ENCODE measurements at places on chromosomes 16 and 17.

DNA sequence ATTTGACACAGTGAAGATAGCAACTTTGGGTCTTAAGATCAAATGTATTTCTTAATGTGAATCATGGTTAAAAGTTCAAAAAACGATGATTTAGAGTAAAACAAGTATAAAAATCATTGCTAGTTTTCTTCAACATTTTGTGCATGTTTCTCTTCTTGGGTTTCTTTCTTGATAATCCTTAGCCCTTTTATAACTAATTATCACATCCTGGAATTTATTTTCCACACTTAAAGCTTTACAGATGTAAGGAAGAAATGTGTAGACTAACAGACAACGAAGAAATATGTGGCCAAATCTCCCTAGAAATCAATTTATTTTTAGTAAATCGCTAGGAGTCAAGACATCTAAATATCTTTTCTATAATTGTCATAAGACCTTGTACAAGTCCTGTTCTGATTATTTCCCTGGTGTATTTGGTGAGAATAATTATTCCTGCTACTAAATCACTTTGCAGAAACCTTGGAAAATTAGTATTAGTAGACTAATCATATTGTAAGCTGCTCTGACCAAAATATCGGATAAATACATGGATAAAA, 4.9 kb downstream of the NACA2 start:
- no peak for DNase-seq

DNA sequence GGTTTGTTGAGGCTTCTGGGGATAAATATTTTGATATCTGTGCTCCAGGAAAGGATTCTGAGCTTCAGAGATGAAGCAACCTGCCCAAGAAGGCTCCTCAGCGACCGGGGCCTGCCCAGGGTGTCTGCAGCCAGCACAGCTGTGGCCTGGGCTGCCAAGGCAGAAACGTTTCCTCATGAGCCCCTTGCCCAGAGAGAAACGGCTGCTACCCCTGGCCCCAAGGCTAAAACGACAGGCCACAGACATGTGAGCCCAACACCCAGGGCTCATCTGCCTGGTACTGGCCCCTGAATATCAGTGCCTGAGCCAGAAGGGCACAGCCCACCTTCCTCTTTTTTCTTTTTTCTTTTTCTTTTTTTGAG, 45.4 kb upstream of the RASD1 start:
- DNase-seq = no peak

- no peak for DNase-seq
Measured at GRCh38 chr17:69246726-69247375, 18.2 kb upstream of the ABCA10 start.

- no peak for DNase-seq
Measured at GRCh38 chr16:77782694-77783093, 5.7 kb upstream of the VAT1L start.

GRCh38 chr16:22397464-22397863, 23.0 kb upstream of the CDR2 start:
- DNase-seq = no peak

DNA sequence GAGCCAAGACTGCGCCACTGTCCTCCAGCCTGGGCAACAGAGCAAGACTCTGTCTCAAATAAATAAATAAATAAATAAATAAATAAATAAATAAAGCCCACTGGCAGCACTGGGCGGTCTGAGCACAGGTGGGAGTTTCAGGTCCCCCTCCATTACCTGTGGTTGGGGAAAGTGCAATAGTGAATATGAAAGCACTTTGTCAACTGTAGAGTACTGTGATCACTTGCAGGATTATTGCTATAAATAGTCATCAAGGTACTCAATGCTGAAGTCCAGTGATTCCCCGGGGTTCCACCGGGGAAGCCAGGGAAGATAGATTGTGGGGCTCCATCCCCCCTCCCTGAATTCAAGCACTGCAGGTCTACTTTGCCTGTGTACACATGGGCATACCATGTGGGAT, 42.7 kb upstream of the CPNE2 start:
- no peak for DNase-seq

GRCh38 chr17:16349431-16349830, 3.8 kb downstream of the CENPV start:
- no peak for DNase-seq

DNA sequence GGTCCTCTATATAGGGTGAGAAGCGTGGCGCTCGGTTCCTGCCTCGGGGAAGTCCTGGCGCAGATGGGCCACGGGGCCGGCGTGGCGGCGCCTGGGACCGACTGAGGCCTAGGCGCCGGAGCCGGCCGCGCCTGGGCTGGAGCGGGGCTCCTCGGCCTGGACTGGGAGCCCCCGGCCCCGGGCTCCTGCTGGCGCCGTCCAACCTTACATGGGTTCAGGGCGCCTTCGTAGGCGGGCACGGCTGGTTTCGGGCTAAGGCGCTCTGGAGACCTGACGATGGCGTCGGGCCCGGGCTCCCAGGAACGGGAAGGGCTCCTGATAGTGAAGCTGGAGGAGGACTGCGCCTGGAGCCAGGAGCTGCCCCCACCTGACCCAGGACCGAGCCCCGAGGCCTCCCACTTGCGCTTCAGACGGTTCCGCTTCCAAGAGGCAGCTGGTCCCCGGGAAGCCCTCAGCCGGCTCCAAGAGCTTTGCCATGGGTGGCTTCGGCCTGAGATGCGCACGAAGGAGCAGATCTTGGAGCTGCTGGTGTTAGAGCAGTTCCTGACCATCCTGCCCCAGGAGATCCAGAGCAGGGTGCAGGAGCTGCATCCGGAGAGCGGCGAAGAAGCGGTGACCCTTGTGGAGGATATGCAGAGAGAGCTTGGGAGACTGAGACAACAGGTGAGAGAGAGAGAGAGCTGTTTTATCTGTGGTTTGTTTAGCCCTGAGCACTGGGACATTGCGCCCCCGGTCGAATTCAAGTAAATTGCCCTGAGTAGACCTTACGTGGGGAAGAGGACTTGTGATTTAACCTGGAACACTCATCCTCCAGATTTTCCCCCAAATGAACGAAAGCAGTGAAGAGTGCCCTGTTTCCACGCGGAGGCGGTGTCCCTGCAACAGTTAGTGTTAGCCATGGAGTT, 504 bp downstream of the ZNF263 start:
- no peak for DNase-seq

DNA sequence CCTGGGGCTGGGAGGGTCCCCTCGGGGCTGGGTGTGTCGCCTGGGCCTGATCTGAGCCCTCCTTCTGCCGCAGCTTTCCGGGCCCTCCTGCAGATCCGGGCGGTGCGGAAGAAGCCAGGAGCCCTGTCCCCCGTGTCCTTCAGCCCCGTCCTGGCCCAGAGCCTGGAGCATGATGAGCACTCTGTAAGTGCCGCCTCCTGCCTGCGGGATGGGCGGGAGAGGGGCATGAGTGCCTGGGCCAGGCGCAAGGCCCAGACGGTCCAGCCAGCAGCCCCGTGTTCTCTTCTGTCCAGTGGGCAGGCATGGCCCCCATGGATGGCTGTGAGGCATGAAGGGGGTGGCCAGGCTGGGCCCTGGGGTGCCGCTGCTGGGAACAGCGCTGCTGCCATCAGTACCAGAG, 16.0 kb upstream of the NUDT16L1 start:
- DNase-seq = no peak

GRCh38 chr17:41301916-41302901, at the start of gene KRTAP29-1:
TSS of gene KRTAP29-1 (minus strand) at chr17:41302851. CDS start at chr17:41302851, 0 bp downstream.
- DNase-seq = no peak

DNA sequence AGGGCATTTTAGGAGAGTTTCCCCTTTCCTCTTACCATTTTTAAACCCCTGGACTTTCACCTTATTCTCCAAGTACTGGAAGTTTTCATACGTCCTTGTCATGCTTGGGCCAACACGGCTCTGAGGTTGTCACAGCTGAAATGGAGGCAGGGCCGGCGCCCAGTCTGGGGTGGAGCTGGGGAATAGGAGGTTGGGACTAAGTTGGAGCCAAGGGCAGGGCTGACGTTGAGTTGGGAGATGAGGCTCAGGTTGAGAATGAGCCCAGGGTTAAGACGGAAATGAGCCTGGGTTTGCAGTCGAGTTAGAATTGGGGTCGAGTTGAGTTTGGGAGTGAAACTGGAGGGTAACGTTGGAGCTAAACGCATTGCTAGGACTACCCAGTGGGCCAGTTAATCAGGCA, 1.3 kb downstream of the CLEC10A start:
- DNase-seq = no peak

- no peak for DNase-seq
Measured at GRCh38 chr17:64387545-64388171, 3.0 kb downstream of the PECAM1 start.

DNA sequence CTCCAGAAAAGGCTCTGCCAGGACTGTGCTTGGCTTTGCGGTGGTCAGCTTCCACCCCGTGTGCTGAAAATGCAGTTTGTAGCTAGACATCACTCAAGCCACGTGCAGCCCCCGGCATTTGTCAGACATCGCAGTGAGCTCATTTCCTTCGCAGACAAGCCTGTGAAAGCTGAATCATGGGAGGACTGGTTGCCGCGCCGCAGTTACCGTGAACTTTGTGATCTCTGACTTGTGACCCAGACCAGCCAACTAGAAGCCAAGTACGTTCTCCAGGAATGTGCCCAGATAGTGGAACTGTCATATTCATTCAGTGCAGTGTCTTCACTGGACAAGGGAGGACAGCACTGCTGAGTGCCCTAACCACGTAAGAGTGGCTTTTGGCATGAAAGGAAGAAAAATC, 58.1 kb downstream of the NDE1 start:
- DNase-seq = no peak

- no peak for DNase-seq
Measured at GRCh38 chr16:9370061-9370491, 278.6 kb downstream of the HAPSTR1 start.

DNA sequence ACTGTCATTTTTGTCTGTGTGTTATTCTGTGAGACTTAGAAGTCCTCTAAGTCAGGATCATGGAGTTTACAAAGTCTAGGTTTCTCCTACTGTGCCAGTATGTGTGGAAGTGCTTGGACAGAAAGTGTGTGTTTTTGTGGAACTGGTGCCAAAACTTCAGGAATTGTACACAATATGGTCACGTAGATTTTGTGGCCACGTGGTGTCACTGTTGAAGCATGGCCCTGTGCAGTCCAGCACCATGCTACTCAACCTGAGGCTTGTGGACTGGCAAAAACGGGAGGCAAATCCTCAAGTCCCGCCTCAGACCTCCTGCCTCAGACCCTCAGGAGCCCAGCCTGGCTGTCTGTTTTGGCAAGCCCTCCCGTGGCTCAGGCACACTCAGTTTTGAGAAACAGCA, 16.7 kb upstream of the ALKBH5 start:
- no peak for DNase-seq

DNA sequence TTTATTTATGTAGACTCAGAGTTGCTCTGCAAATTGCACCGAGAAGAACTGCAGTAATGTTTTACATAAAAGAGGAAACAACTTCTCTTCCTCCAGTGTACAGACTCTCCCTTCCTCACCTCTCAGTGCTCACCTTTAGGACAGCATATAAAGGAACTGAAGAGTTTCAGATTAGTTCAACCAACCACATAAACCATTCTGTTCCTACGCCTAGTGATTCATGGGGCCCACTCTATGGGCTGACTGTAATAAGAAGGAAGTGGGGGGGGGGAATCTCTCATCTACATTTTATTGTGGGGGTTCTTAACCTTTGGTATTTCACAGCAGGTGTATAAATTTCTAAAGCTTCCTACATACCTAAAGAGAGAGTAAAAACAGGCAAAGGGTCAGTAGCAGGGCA, 18.3 kb downstream of the ZSWIM7 start:
- no peak for DNase-seq

GRCh38 chr17:11269210-11269609, 28.2 kb downstream of the SHISA6 start:
- no peak for DNase-seq

GRCh38 chr17:65389426-65389825, 172.0 kb downstream of the AXIN2 start:
- no peak for DNase-seq

- no peak for DNase-seq
Measured at GRCh38 chr17:81228420-81228819, 5.7 kb upstream of the CEP131 start.

GRCh38 chr16:85675251-85675874, 13.4 kb downstream of the GINS2 start:
- no peak for DNase-seq

GRCh38 chr16:30774367-30775130, 12.4 kb downstream of the RNF40 start:
- no peak for DNase-seq

- no peak for DNase-seq
Measured at GRCh38 chr16:2022723-2023091, 3.1 kb downstream of the NPW start.

DNA sequence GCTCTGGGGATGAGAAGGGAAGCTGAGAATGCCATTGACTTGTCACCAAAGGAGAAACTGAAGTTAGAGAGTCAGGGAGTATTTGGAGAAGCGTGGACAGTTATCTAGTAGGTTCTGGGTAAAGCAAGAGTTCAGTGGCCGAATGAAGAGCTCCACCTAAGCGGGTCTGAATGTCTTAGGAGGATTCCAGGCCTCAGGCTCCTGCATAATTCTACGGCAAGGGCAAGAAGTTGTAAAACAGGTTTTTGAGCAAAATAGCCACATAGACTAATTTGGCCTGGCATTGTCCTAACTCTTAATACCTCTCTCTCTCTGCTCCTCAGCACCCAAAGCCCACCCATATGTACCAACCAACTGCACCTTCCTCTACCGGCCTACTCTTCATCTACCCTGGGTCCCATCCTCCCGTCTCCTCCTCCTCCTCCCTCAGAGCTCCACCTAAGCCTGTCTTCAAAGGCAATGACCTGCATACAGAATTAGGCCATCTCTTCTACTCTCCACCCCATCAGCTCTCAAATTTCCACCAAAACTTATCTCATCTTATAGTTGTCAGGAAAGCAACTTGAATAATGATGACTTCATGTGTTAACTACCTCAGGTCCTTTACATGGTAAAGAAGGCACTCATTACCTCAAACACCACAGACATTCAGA, 42.0 kb upstream of the KCNJ2 start:
- no peak for DNase-seq

GRCh38 chr16:85090181-85090580, 22.1 kb downstream of the CIBAR2 start:
- no peak for DNase-seq

GRCh38 chr17:3697103-3697476, 1.1 kb upstream of the P2RX5 start:
- DNase-seq = no peak

- DNase-seq = peak; percentile 62
Measured at GRCh38 chr17:48026502-48027321, 10.9 kb downstream of the COPZ2 start.

DNA sequence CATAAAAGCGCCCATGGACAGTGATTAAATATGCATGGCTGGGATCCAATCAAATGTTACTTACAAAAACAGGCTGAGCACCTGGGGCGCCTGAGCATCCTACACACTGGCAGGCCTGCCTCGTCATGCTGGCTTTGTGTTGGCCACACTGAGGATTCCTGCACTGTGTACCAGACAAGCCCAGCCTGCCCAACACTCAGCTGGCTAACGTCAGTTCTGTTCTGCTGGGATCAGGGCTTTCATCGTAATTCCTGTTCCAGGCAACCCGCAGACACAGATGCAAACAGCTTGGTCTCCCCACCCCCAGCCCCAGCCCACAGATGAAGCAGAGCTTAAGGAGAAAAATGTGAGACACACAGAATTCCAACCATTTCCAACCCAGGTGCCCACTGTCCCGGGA, 30.7 kb downstream of the PIMREG start:
- no peak for DNase-seq

GRCh38 chr16:10265770-10266615, 83.8 kb upstream of the GRIN2A start:
- no peak for DNase-seq

- no peak for DNase-seq
Measured at GRCh38 chr16:71929048-71929447, 33.7 kb downstream of the IST1 start.

Data from activated CD4-positive, alpha-beta T cell treated with anti-CD3 and anti-CD28 coated beads, Interleukin-2, amount 50 U/mL, for 24 hours (primary cell).